ENCODE measurements at places on chromosomes 7 and 10. TPM values are rescaled to one million over a fixed set of nuclear protein-coding genes. Genes with fewer than 3 reads are reported as not detected.

- no peaks in the 10 kb centered on the region for H3K27me3 ChIP-seq
- H3K27ac ChIP-seq = no peak overlapping the region
- no peak for DNase-seq
- H3K36me3 ChIP-seq = no peaks in the 10 kb centered on the region
Observed at GRCh38 chr10:109327266-109327665, 596.0 kb downstream of the XPNPEP1 start.

GRCh38 chr10:59135275-59135674 lies 41.2 kb upstream of the PHYHIPL start:
- H3K4me1 ChIP-seq = no peaks in the 10 kb centered on the region
- no peak overlapping the region for H3K27ac ChIP-seq
- no peaks in the 10 kb centered on the region for H3K27me3 ChIP-seq
- no peak for DNase-seq
- no peak overlapping the region for H3K4me3 ChIP-seq
- H3K36me3 ChIP-seq = no peaks in the 10 kb centered on the region

DNA sequence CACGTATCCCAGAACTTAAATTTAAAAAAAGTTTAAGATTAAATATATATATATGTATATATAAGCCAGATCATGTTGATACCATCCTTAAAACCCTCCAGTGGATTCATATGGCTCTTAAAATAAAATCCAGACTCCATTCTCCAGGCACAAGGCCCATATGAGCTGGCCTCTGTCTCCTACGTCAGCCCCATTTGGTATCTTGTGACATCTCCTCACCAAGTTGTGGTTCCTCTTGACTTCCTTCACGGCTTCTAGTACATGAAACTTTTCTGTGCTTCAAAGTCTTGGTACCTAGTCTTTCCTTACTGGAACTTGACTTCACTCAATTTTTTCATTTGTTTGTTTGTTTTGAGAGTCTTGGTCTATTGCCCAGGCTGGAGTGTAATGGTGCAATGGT lies 61.3 kb downstream of the PRLHR start:
- H3K27ac ChIP-seq = no peak overlapping the region
- no peaks in the 10 kb centered on the region for H3K4me1 ChIP-seq
- H3K27me3 ChIP-seq = no peaks in the 10 kb centered on the region
- no peak for DNase-seq
- H3K4me3 ChIP-seq = no peak overlapping the region

Gene NUTM2E
- 1.1 TPM for total RNA-seq

DNA sequence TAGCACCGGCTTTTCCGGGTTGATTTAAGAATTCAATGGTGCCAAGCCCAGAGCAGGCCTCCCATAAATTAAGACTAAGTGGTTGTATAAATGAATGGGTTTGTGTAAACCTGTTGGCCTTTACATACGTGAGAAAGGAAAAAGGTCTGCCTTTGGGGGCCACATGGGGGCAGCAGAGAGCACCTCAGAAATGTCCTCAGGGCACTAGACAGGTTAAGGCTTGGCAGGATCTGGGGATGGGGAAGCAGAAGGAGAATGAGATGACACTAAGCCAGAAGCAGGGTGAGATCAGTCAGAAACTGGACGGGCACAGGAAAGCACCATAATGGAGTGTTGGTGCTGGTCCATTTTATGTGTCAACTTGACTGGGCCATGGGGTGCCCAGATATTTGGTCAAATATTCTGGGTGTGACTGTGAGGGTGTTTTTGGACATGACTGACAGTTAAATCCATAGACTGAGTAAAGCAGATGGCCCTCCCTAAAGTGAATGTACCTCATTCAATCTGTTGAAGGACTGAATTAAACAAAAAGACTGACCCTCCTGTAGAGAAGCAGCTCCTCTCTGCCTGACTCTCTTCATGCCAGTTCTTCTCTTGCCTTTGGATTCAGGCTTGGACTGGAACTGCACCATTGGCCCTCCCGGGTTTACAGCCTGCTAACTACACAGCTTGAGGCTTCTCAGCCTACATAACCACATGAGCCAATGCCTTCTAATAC lies 58.9 kb downstream of the FRMPD2 start:
- no peak overlapping the region for H3K4me3 ChIP-seq
- H3K27ac ChIP-seq = no peak overlapping the region
- H3K4me1 ChIP-seq = no peaks in the 10 kb centered on the region

DNA sequence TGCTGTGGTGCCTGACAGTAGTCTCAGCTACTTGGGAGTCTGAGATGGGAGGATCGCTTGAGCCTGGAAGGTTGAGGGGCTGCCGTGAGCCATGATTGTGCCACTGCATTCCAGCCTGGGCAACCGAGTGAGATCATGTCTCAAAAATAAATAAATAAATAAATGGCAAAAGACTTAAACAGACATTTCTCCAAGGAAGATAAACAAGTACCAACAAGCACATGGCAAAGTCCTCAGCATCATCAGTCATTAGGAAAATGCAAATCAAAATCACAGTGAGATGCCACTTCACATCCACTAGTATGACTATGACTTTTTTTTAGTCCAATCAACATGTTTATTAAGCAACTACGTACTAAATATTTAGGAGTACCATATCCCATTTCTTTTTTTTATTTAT lies 21.3 kb upstream of the KPNA7 start:
- H3K27me3 ChIP-seq = no peaks in the 10 kb centered on the region
- H3K4me3 ChIP-seq = no peak overlapping the region
- H3K27ac ChIP-seq = no peak overlapping the region

DNA sequence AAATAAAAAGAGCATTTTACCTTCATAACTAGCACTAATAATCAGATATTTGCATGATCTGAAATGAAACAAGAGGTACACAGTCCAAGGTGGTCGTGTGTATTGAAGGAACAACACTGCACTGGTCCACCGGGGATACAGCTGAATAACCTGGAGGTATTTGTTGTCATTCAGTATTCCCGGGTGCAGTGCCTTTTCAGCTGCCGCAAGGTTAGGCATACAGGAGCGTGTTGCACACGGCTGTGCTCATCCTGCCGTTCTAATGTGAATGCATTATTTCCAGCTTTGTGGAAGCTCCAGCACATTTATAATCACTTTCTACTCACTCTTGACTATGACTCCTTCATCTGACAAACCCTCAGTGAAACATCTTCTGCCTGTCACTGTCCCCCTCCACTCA lies 377.8 kb downstream of the GFRA1 start:
- H3K27ac ChIP-seq = no peak overlapping the region
- no peak overlapping the region for H3K4me3 ChIP-seq
- H3K4me1 ChIP-seq = no peaks in the 10 kb centered on the region
- H3K27me3 ChIP-seq = no peaks in the 10 kb centered on the region
- no peaks in the 10 kb centered on the region for H3K36me3 ChIP-seq
- DNase-seq = no peak

DNA sequence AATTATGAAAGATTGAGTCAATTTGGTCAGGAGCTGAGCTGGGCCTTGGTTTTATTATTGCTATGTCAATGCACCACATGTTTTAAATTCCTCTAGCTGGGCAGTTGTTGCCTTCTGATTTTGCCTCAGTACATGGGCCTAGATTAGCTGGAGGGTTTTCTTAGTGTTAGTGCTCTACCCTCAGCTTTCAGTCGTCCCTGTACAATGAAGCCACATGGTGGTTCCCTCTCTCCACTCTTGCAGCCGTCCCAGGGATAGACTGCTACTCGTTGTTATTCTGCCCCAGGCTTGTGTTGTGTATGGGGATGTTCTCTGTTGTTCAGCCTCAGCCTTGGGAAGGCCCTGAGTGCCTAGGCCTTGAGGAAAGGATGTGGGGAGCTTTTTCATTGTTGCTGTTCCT lies 37.0 kb downstream of the NHLRC2 start:
- H3K4me3 ChIP-seq = no peak overlapping the region
- no peaks in the 10 kb centered on the region for H3K4me1 ChIP-seq
- no peaks in the 10 kb centered on the region for H3K27me3 ChIP-seq
- no peak for DNase-seq
- H3K36me3 ChIP-seq = no peaks in the 10 kb centered on the region
- no peak overlapping the region for H3K27ac ChIP-seq

GRCh38 chr7:152733286-152733934 lies 26.1 kb upstream of the ACTR3B start:
- H3K36me3 ChIP-seq = no peaks in the 10 kb centered on the region
- H3K4me3 ChIP-seq = no peak overlapping the region
- no peaks in the 10 kb centered on the region for H3K4me1 ChIP-seq
- no peak for DNase-seq
- no peak overlapping the region for H3K27ac ChIP-seq

Gene NRCAM
- total RNA-seq = 0.41 TPM

DNA sequence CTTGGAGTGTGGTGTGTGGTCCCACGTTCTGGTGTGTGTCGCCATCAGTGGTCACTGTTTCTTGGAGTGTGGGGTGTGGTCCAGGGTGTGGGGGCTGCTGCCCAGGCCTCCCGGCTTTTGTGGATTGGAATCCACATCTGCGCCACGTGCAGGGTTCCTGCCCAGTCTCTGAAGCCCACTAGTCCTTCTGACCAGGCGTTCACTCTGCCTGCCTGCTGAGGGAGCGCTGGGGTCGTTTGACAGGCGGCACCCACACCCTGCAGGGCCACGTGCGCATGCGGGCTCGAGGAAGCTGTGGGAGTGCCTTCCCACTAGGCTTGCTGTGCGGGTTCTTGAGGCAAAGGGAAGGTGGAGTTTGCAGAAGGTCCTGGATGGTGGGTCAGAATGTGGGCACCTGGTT lies 51.4 kb downstream of the INPP5A start:
- no peaks in the 10 kb centered on the region for H3K27me3 ChIP-seq
- H3K27ac ChIP-seq = no peak overlapping the region
- DNase-seq = no peak
- H3K36me3 ChIP-seq = no peaks in the 10 kb centered on the region
- peaks cover 25% of the 10 kb centered on the region for H3K4me1 ChIP-seq

GRCh38 chr10:68857005-68857404 lies 29.7 kb downstream of the STOX1 start:
- DNase-seq = no peak
- H3K36me3 ChIP-seq = no peaks in the 10 kb centered on the region
- no peak overlapping the region for H3K27ac ChIP-seq
- no peak overlapping the region for H3K4me3 ChIP-seq
- no peaks in the 10 kb centered on the region for H3K27me3 ChIP-seq
- no peaks in the 10 kb centered on the region for H3K4me1 ChIP-seq

Gene C7orf57
- not detected for total RNA-seq

DNA sequence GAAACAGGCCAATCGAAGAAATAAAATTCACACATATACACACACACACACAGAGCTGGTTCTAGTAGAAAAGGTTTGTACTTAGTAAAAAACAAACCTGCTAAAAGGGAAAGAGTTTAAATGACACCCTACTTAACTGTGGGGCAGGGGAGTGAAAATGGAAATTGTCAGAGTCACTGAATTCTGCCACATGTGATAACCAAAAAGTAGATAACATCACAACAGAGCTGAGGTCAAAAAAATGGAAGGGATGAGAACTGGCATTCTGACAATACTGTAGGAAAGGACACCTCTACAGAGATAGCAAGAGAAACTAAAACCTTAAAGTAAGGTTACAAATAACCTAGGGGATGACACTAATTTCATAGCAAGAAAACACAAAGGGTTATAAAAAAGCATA lies 74.6 kb downstream of the CACUL1 start:
- DNase-seq = no peak
- no peaks in the 10 kb centered on the region for H3K27me3 ChIP-seq
- H3K36me3 ChIP-seq = peaks cover 5% of the 10 kb centered on the region
- H3K27ac ChIP-seq = no peak overlapping the region
- no peak overlapping the region for H3K4me3 ChIP-seq

GRCh38 chr10:24561453-24561852 lies 162.2 kb downstream of the ARHGAP21 start:
- no peak overlapping the region for H3K27ac ChIP-seq
- H3K27me3 ChIP-seq = no peaks in the 10 kb centered on the region
- no peaks in the 10 kb centered on the region for H3K36me3 ChIP-seq
- H3K4me1 ChIP-seq = peaks cover 5% of the 10 kb centered on the region
- DNase-seq = no peak

- peaks cover 78% of the 10 kb centered on the region for H3K4me1 ChIP-seq
- no peak for DNase-seq
- H3K36me3 ChIP-seq = peaks cover 5% of the 10 kb centered on the region
- H3K4me3 ChIP-seq = peak overlapping the region; percentile 7
Observed at GRCh38 chr10:62047228-62047892, 145.9 kb downstream of the ARID5B start.

Gene OLAH
- total RNA-seq = not detected

Gene CREB5
- total RNA-seq = not detected

DNA sequence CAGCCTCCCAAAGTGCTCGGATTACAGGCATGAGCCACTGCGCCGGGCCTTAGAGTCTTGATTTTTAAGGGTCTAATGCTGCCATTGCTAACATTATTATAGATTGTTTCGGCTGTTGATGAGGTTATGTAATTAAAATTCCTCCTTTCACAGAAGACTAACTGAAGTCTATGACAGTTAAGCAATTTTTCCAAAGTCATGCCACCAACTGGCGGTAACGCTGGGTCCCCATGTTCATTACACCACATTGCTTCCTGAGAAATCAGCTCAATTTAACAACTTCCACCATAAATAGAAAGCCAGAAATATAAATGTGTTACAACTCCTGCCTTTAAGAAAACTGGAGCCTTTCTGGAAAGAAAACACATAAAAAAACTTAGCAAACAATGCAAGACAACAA lies 3.5 kb downstream of the ERLIN1 start:
- no peak for DNase-seq
- H3K4me3 ChIP-seq = no peak overlapping the region
- no peaks in the 10 kb centered on the region for H3K27me3 ChIP-seq
- H3K4me1 ChIP-seq = peaks cover 31% of the 10 kb centered on the region

Gene GJD4
- not detected for total RNA-seq

Gene FAM24B
- 10.8 TPM for total RNA-seq

Gene VPS37D
- total RNA-seq = not detected

Gene PIP
- not detected for total RNA-seq

DNA sequence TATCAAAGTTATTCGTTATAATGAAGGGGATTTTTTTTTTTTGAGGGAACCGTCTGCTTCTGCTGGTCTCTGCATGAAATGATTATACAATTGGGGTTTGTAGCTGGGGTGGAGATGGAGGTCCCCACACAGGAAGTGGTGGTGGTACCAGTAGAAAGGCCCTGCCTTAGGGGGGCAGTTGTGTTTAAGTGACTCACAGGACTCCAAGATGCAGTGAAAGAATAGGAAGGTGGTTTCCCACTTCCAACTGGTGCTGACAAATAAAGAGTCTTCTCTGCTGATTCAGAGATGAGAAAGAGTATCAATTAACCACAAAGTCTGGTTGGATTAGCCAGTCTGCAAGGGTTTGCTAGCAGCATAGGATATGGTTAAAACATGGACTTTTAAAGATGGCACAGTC lies 376.0 kb downstream of the SORCS3 start:
- no peaks in the 10 kb centered on the region for H3K36me3 ChIP-seq
- no peaks in the 10 kb centered on the region for H3K4me1 ChIP-seq
- no peaks in the 10 kb centered on the region for H3K27me3 ChIP-seq
- DNase-seq = no peak
- H3K27ac ChIP-seq = no peak overlapping the region

Gene CACNB2
- not detected for total RNA-seq

GRCh38 chr10:59901470-59901869 lies 4.9 kb downstream of the CCDC6 start:
- no peaks in the 10 kb centered on the region for H3K27me3 ChIP-seq
- no peak for DNase-seq
- H3K4me1 ChIP-seq = peaks cover 42% of the 10 kb centered on the region
- no peaks in the 10 kb centered on the region for H3K36me3 ChIP-seq

GRCh38 chr7:47267346-47267745 lies 314.6 kb downstream of the TNS3 start:
- no peak overlapping the region for H3K27ac ChIP-seq
- no peaks in the 10 kb centered on the region for H3K27me3 ChIP-seq
- H3K36me3 ChIP-seq = no peaks in the 10 kb centered on the region

Gene GNAT3
- total RNA-seq = not detected

Gene PAOX
- 9.1 TPM for total RNA-seq

Gene UTF1
- total RNA-seq = not detected

Measured in CD4-positive, alpha-beta memory T cell (primary cell).